ENCODE measurements at places on chromosomes 11 and 22.

GRCh38 chr11:128391811-128392210 lies 195.5 kb downstream of the ETS1 start:
- no peak for DNase-seq

DNA sequence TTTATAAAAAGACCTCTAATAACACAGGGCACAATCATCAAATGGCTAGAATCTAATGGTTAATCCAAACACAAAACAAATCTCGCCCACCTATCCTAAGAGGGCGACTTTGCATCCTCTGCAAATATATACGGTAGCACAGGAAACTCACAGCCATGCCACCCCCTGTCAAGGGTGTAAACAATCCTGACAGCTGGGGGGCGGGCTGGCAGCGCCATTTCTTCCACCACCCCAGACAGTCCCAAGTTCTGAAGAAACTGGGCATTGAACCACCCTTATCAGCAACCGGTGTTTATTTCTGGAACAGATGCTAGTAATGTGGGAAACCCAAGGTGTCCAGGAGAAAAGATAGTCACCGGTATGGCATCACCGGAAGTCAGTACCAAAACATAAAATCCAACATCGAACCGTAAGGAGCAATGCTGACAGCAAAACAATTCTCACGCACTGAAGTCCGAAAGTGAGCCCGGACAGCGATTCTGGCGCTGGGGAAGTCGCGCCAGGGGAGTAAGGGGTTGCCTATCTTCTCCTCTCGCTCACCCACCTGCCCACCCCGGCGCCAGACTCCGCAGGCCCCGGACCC lies 825 bp downstream of the FBXO3 start:
- no peak for DNase-seq

- no peak for DNase-seq
Observed at GRCh38 chr11:94112206-94112953, 16.3 kb upstream of the PANX1 start.

- DNase-seq = no peak
Observed at GRCh38 chr11:115927823-115928329, 423.7 kb upstream of the CADM1 start.

DNA sequence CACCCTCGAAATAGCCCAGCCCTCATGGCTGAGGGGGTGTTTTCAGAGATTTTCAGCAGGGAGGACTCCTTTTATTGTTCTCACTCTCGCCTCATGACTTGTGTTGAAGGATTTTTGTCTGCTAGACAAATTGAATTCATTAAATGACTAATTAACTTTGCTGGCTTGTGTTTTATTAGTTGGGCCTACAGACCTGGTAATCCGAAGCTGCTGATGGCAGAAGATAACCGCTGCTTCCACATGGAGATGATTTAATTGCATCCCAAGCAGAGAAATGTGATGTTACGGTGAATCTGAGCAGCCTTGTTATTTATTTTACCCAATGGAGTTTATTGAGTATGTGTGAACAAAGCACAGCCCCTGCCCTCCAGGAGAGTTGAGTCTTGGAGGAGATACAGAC lies 40.5 kb upstream of the CDON start:
- DNase-seq = no peak

GRCh38 chr11:44223238-44223637 lies 86.7 kb downstream of the ALX4 start:
- no peak for DNase-seq

- DNase-seq = no peak
Observed at GRCh38 chr11:43825217-43825816, 55.3 kb upstream of the ALKBH3 start.

GRCh38 chr11:1023811-1024596 lies 12.5 kb downstream of the MUC6 start:
- DNase-seq = no peak

- no peak for DNase-seq
Observed at GRCh38 chr11:75809991-75810390, 5.0 kb upstream of the UVRAG start.

- no peak for DNase-seq
Observed at GRCh38 chr22:35021161-35021560, 44.8 kb upstream of the ISX start.

DNA sequence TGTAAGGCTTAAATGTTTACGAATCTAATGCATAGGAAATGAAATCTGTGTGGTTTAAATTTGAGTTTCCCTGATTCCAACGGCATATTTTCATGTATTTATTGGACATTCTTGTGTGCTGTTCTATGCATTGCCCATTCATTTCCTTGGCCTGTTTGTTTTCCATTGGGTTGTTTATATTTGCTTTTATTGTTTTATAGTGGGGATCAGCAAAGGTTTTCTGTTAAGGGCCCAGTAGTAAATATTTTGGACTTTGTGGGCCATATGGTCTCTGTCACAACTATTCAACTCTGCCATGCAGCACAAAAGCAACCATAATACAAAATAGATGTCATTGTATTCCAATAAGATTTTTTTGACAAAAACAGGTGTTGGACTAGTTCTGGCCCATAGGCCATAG lies 5.2 kb upstream of the LGR4 start:
- DNase-seq = no peak

GRCh38 chr11:77470504-77470903 lies 3.4 kb downstream of the PAK1 start:
- no peak for DNase-seq

GRCh38 chr22:42375982-42376381 lies 56.2 kb downstream of the NFAM1 start:
- DNase-seq = no peak

- no peak for DNase-seq
Observed at GRCh38 chr11:11409901-11410300, 56.9 kb upstream of the CSNK2A3 start.

DNA sequence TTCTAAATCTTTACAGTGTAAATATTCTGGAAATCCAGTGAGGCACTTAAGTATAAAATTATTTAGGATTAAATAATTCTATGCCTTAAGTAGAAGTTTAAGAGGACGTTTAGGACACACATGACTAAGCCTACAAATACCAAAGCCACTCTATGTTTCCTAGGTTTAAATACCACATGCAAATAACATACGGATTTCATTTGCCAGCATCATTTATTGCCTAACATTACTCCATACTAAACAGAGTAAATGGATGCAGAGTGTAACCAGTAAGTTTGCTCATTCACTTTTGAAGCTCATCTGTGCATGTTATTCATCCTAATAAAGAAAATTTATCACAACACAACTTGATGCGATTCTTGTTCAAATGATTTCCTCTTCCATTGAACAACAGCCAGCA lies 4.1 kb downstream of the BDNF start:
- no peak for DNase-seq

- no peak for DNase-seq
Observed at GRCh38 chr22:30892731-30893221, 75.8 kb downstream of the MORC2 start.

- no peak for DNase-seq
Observed at GRCh38 chr11:82936261-82936660, 34.7 kb downstream of the DDIAS start.

GRCh38 chr11:117443266-117444186 lies 115.9 kb downstream of the CEP164 start:
- no peak for DNase-seq

DNA sequence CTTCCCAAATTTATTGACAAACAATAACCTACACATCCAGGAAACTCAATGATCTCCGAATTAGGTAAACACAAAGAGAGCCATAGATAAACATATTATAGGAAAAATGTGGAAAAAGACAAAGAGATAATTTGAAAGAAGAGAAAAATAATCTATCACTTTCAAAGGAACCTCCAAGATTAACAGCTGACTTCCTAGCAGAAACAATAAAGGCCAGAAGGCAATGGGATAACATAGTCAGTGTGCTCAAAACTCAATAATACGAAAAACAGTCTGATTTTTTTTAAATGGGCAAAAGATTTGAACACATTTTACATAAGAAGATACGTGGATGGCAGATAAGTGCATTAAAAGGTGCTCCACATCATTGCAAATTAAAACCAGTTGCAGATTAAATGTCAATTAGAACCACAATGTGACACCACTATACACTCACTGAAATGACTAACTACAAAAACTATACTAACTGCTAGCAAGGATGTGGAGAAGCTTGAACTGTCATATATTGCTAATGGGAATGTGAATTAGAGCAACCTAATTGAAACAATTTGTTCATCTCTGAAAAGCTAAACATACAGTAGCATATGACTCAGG lies 300.4 kb downstream of the TMEM135 start:
- no peak for DNase-seq

- DNase-seq = no peak
Observed at GRCh38 chr11:88535266-88535665, 197.7 kb upstream of the CTSC start.

GRCh38 chr11:79237703-79238102 lies 203.1 kb downstream of the TENM4 start:
- DNase-seq = no peak

GRCh38 chr11:16924826-16925560 lies 89.2 kb downstream of the PLEKHA7 start:
- DNase-seq = no peak

DNA sequence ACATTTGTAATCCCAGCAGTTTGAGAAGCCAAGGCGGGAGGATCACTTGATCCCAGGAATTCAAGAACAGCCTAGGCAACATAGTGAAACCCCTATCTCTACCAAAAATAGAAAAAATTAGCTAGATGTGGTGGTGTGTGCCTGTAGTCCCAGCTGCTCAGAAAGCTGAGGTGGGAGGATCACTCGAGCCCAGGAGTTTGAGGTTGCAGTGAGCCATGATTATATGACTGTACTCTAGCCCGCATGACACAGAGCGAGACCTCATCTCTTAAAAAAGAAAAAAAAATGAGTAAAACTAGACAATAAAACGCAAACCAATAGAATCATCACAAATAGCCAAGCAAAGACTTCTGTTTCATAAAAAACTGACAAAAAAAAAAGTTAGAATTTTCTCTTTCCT lies 21.8 kb downstream of the NUCB2 start:
- DNase-seq = no peak

DNA sequence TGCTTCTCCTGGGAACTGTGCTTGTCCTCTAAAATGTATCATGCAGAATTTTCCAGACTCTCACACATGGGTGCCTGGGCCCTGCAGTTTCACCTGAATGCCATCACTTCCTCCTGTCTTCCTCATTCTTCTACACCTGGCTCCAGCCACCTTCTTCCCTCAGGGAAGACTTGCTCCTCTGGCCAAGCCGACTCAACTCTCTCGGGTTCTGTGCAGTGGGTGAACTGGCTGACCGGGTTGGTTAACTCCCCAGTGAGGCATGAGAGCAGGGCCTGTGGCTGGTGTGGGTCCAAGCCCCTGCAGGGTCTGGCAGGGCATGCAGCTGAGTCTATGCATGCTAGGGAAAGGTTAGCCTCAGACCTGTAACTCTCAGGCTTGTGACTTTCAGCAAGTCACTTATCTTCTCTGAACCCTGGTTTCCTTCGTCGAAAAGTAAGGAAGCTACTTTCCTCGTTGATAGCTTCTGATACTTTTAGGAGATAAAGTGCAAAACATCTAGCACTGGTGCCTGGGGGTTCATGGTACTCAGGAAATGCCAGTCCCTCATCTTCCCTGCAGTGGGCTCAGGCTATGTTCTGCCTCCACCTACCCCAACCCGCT lies 11.9 kb downstream of the CD82 start:
- DNase-seq = no peak

- DNase-seq = peak; percentile 46
Observed at GRCh38 chr22:25564320-25564978, at the start of gene GRK3. GRK3 (plus strand) TSS chr22:25564675; CDS start chr22:25565041, 366 bp downstream.

GRCh38 chr11:25993016-25993415 lies 338.9 kb upstream of the ANO3 start:
- DNase-seq = no peak

- DNase-seq = no peak
Observed at GRCh38 chr11:28606930-28607329, 498.7 kb downstream of the METTL15 start.

- no peak for DNase-seq
Observed at GRCh38 chr22:48346311-48346710, 1481.4 kb downstream of the BRD1 start.

DNA sequence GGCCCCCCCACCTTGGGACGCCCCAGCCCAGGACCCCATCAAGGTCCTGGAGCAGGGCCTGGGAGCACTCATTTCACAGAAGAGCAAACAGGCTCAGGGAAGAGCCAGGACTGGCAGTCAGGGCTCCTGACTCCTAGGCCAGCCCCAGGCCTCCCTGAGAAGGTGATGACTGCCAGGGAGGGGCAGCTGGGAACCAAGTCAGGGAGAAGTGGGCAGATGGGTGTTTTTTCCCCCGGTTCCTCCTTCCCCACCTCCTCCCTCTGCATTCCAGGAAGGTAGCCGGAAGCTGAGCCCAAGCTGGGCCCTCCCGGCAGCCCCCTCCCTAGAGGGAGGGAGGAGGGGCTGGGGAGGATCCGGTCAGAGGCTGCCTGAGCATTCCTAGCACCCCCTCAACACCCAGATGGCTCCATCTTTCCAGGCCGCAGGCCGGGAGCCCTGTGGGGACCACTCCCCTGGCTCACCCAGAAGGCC lies 19.6 kb downstream of the MYRF start:
- no peak for DNase-seq

DNA sequence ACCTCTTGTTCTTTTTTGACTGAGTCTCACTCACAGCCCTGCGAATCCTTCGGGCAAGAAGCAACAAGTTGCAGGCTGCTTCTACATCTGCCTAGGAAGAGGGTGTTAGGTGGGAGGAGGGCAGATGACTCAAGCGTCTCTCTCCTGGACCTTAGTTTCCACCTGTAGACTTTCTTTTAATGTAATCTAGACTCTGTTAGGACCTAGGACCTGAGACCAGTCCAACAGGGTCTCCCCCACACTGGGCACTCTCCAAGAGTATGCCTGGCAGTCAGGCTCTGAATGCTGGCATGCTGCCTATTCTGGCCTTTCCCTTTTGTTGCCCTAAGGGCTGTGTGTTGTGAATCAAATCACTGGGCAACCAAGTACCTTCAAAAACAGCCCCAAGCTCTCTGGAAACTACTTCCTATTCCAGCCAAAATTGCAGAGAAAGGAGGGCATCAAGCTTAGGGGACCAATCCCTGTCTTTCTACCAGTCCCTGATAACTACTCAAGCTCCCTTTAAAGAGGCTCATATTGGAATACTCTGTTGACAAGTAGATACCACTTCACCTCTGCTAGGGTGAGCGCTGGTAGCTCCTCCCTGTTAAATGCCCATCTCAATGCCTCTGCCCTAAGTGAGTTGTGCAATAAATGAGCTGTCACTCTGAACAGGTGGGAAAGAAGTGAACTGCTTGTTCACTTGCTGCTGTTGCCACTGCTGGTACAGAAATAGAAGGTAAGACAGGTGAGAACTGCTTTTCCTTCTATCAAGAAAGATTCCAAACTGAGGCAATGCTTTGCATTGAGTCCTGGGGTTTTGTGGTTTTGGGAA lies at the start of gene BBOX1:
Gene BBOX1, plus strand, starts transcription at position 514 of the 814 bp plus-strand sequence. CDS start 14,616 bp downstream, outside the sequence.
- no peak for DNase-seq

DNA sequence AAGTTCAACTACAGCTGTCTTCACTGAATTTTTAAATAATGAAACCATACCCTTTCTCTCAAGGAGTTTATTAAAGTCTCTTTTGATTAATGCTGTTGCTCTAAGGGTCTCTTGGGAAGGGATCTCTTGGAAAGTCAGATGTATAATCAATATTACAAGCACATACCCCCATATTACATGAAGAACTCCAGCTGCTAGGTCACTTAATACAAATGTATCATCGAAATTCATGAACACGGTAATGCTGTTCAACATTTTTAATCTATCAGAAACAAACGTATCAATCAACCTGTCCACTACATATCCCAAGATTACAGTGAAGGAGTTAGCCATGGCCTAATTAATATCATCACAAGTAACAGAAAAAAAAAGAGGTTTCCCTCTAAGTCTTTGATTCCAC lies 383.2 kb upstream of the ARHGAP42 start:
- DNase-seq = no peak

GRCh38 chr22:20762233-20762796 lies 11.6 kb upstream of the SERPIND1 start:
- DNase-seq = no peak
